ENCODE measurements at places on chromosomes 3 and 15.

DNA sequence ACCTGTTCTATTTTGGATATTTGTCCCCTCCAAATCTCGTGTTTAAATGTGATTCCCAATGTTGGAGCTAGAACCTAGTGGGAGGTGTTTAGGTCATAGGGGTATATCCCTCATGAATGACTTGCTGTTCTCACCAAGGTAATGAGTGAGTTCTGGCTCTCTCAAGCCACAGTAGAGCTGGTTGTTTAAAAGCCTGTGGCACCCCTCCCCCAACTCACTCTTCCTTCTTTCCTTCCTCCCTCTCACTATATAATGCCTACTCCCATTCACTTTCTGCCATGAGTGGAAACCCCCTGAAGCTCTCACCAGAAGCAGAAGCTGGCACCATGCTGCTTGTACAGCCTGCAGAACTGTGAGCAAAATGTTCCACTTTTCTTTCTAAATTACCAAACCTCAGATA, 341.1 kb downstream of the SI start:
- DNase-seq = no peak

DNA sequence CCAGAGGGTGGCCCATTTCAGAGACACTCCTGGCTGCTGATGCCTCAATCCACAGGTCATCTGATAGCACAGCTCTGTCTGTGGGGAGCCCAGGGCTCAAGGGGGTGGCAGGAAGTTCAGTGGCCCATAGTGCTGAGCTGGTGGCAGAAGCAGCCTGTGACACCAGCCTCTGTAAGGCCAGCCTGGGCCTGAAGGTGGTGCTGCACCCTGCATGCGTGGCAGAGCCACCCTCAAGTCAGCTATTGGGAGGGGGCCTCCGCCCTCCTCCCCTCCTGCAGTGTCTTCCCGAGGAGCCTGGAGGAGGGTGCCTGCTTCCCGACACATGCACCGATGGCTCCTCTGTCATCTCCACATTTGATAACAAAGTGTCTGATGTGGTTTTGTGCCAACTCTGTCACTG, 3.0 kb downstream of the PLA1A start:
- DNase-seq = no peak

GRCh38 chr3:153190923-153191322, 28.9 kb downstream of the RAP2B start:
- DNase-seq = no peak

- no peak for DNase-seq
These were observed 363.5 kb upstream of the NECTIN3 start for GRCh38 chr3:110708156-110708555.

DNA sequence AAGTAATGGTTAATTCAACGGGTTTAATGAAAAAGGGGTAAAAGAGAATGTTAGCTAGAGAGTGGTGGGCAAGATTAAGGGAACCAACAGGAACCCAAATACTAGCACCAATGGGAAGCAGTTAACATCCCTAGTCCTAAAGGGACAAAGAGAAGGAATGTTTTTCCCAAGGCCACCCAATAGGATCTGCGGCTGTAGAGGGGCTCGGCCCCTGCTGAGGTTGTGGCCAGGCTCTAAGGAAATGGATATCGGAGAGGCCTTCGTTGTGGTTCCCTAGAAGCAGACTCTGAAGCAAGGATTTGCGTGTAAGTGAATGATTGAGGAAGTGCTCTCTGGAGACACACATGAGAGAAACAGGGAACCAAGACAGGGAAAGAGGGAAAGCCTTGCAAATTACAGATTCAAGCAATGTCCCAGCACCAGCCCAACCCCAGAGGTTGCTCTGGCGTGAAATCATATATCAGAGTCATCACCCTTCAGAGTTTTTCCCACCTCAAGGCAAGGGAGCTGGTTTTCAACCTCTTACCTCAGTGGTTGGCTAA, 83.6 kb upstream of the TNIK start:
- no peak for DNase-seq
